ENCODE measurements at places on chromosomes 5 and 9.
A peak's percentile ranks its signal among the peaks of the same experiment; 100 is the strongest.

DNA sequence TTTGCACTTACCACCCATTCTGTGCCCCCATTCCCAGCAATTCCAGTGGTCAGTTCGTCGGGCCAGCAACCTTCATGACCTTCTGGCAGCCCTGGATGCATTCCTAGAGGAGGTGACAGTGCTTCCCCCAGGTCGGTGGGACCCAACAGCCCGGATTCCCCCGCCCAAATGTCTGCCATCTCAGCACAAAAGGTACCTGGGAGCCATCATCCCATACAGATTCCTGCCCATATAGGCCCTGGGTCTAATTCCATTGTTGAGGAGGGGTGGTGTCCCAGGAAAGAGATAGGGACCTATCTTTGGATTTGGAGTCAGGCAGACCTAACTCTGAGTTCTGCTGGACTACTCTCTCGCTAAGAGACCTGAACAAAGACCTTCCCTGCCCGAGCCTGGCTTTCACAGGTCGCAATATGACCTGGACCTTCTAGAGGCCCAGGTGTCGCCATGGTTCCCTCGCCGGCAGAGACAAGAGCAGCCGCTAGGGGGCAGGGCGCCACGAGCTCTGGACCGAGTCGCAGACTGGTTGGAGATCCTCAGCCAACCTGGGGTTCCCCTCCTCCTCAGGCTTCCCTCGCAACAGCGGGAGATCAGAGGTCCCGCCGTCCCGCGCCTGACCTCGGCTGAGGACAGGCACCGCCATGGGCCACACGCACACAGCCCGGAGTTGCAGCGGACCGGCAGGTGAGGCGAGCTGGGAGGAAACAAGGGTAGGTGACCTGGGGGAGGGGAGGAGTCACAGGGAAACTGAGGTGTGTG is 3.1 kb downstream of the SLC4A9 start:
- peak; percentile 87 for DNase-seq

GRCh38 chr5:82662340-82662739 is 384.2 kb upstream of the RPS23 start:
- no peak for DNase-seq

DNA sequence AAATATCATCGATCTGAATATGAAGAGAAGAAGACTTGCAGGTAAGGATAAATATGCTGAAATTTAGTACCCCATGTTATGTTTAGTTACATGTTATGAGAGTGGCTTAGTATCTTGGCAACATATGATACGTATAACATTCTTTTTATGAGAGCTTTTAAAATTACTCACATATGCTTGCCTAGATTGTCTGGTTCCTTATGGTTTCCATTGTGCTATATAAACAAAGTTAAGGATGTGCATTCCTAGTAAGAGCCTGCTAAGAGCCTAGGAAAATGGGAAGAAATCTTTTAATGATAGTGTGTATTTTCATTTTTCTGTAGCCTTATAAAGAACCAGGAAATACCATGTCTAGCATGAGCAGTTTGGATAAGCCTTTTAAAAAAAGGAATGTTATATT is 112.0 kb upstream of the KCNN2 start:
- no peak for DNase-seq

DNA sequence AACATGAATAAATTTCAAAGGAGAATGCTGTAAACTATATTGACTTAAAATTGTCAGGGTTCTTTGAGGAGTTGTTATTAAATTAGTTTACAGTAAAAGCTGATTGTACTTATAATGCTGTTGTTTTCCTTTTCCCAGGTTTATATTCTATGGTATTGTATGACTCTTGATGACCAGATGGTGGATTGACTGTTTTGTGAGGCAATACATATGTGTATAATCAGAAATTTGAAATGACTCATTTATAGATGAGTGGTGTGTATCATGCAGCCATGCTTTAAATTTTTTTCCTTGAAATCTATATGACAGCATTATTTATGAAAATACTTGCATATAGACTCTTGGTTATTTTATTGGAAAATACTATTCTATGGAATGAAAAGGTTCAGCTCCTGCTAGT is 195.3 kb downstream of the CNTLN start:
- DNase-seq = no peak
